ENCODE measurements at places on chromosomes 1 and 21. TPM values are rescaled to one million over a fixed set of nuclear protein-coding genes. Genes with fewer than 3 reads are reported as not detected.

MYOG gene
- not detected for total RNA-seq

MEF2D gene
- total RNA-seq: 73.3 TPM

TINAGL1 gene
- not detected for total RNA-seq

OR2G6 gene
- not detected for total RNA-seq

TXNIP gene
- 212 TPM for total RNA-seq

WDTC1 gene
- 41.6 TPM for total RNA-seq

All from activated T-cell treated with anti-CD3 and anti-CD28 coated beads, Interleukin-2, amount 50 U/mL, for 72 hours (primary cell).